Epithelial cell of esophagus (primary cell): ENCODE measurements at places on chromosomes 1 and 21.

DNA sequence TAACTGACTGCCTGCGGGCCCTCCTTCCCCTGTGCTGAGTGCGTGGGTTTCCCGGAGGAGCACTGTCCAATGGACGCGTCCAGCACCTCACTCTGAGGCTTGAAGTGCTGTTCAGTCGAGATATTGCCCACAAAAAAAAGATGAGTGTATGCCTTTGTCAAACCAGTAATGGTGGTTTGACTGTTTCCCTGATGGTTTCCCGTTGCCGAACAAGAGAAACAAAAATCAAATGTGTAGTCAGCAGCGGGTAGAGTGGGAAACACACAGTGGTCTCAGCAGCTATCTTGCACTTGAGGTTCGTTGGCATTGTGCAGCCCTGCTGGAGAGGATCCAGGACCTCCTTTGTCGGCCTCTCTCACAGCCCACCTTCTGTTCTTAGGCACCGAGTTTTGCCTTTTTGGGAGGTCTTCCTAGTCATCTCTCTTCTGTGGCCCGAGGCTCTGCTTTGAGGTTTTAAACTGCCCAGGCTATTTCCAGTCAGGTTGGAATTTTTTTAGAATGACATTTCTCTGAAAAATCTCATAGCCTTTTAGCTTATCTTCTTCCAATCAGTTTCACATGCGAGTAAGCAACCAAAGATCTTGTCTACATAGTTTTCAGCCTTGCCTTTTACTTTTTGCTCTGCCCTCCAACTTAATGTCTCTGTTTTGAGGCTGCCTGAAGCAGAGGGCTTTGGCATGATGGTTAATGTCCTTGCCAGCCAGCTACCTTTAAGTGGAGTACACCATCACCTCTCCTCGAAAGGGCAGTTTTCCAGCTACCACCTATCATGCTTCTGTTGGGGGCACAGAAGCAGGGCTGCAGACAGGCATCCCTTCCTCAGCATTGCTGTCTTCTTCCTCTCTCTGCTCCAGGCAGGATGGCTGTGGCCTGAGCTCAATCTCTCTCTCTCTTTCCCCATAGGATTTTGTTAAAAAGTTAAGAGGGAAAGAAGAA is 132.3 kb downstream of the URB2 start:
- no peak for DNase-seq

DNA sequence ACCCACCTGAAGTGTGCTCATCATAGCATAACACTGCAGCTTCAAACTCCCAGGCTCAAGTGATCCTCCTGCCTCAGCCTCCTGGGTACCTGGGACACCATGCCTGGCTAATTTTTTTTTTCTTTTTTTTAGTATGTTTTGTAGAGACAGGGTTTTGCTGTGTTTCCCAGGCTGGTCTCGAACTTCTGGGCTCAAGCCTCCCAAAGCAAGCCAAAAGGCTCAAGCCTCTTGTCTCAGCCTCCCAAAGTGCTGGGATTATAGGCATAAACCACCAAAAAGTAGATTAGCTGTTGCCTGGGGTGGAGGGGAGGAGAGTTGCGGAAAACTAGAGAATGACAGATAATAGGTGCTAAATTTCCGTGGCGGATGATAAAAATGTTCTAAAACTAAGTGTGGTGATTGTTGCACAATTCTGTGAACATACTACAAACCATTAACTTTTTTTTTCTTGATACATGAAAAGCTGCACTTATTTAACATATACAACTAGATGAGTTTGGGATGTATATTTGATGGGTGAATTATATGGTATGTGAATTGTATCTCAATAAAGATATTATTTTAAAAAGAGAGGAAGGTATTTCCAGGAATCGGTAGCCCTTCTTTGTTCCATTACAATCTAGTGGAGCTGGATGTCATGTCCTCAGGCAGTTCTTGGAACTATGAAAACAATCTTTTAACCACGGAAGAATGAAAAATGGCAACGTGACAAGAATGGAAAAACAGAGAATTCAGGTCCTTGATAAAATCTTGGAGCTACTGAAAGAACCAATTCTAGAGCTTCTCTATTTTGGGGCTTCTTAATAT is 27.3 kb upstream of the MED18 start:
- no peak for DNase-seq

- DNase-seq, result peak; percentile 73
Observed at GRCh38 chr1:59215766-59216291, 81.1 kb upstream of the FGGY start.

DNA sequence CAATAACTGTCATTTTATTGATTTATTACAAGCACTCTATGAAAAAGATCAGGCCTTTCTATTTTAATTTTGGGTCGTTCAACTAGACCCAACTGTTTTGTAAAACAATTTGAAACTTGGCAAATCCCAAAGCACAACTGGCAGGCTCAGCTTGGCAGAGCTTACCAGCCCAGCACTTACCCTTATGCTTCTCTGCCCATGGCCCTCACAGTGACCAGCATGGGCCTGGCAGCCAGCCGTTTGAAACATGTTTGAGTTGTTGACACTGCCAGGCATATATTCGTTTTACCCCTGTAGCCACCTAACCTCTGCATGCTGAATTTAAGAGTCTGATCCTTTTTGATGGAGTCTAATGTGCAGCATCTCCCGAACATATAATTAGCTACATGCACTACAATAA is 796.7 kb upstream of the ADGRL2 start:
- no peak for DNase-seq

DNA sequence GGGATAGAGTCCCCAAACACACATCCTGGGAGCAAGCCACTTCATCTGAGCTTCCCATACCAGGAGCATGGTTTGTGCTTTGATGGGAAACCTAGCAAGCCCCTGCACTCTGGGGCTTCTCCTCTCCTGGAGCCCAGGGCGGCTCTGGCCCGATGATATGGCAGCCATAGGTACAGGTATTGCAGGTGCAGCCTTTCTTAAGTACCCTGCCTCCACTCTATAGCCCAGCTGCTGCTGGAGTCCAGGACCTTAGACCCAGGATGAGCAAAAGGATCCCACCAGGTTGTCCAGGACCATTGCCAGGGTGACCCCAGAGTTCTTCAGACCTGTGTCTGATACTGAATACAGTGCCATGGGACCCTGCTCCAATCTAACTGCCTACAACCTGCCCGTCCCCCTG is 4.2 kb downstream of the C1orf226 start:
- DNase-seq, result no peak

DNA sequence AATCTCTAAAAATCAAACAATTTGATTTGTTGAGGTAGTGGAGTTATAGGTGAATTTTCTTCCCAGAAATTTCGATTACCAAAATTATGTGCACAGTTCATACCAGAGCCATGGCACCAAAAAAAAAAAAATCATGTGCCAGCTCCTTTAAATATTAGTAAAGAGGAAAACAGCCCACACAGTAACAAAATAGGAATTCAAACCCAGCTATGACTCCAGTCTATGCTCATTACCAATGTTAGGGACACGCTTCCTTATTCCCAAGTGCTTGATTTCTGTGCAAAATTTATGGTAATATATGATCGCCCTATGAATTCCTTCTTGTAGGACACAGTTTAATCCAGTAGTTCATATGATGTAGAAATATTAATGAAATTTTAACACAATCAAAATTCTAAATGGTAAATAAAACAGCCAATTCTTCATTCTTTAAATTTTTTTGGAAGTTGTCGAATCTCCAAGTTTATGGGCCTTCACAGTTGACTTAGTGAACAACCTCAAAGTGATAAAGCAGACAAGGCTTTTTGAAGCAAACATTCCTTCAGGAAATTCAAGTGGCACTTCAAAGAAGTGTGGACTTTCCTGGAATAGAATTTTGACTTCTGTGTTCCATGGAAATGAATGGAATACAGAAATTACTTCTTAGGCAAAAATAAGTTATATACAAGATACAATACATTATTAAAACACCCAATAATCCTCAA is 1.9 kb downstream of the TOR1AIP2 start:
- no peak for DNase-seq

DNA sequence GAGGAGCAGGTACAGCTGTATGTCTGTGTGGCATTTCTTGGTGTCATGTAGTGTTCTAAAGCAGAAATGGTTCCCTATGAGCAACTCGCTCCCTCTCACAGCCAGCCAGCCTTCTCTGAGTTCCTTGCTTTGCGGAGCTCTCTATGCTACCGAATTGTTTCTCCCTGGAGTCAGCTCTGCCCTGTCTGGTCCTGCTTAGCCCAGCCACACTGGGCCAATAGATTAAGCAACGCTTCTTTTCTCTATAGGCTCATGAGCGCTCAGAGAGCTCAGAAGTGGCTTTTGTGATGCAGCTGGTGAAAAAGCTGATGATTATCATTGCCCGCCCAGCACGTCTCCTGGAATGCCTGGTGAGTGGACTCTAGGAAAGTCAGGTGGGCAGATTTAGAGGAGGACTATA is 113.1 kb downstream of the PIK3R3 start:
- DNase-seq, result no peak

DNA sequence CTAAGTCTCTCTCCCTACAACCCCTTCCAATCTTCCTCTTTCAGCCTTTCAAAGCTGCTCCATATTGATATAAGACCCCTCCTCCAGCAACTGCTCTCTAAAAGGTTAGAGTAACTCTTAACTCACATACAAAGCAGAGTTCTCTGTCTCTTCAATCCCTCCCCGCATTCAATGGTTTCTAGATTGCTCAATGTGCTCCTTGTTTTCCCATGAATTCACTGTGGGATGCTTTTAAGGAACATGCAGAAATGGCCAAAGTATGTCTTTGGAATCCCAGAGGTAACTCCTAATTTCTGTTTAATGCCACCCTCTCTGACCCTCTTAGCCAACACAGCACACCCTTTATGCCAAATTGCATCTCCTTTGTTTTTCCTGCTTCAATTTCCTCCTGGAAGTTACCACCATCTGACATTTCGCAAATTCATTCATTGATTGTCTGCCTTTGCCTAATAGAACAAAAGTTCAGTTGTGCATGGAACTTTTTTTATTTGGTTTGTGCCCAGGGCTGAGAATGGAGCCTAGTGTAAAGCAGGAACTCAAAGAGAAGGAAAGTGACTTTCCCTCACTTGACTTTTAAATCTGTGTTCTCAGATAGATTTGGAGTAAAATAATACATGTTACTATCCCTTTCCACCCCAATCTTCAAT is 172.7 kb upstream of the C8B start:
- DNase-seq, result no peak

DNA sequence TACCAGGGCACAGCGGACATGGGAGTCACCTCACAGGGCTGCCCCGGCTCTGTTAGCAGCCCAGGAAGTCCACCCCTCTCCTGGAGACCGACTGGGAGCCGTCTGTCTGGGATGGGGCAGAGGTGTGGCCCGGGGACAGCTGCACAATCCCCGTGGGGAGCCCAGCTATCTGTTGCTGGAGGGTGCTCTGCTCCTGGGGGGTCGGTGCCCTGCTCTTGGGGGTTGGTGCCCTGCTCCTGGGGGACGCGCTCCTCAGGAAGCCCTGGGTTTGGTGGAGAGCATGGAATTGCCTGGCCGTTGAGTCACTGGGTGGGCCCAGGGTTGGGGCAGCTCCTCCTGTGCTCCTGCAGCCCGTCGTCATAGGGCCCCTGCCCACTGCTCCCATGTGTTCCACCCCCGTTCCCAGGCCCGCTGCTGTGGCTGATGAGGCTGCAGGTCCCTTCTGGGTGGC is 39.3 kb downstream of the AGPAT3 start:
- DNase-seq, result no peak

- DNase-seq, result no peak
Observed at GRCh38 chr21:15436031-15436430, 293.8 kb upstream of the USP25 start.

GRCh38 chr1:243500512-243500911 is 244.7 kb downstream of the SDCCAG8 start:
- DNase-seq, result no peak

DNA sequence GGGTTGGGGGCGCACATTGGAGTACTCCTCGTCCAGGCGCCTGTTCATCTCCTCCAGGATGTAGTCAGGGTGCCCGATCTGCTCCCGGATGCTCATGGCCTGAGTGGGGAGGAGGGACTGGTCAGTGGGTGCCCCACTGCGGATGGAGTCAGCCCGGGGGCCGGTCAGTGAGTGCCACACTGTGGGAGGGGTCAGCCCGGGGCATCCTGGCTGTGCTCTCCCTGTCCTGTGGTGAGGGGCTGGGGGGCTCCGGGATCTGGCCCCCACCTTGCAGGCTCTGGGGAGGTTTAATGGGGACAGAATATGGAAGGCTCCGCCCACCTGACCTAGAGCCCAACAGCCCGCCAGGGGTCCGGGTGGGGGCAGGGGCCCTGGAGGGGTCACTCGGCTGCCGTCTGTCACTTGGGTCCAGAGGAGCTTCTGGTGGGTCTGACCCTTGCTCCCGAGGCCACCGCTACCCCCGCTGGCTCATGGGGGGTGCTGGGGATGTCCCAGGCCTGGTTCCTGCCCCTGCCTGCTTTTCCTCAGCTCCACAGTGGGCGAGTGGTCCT is 8.8 kb downstream of the PRXL2B start:
- DNase-seq, result no peak

DNA sequence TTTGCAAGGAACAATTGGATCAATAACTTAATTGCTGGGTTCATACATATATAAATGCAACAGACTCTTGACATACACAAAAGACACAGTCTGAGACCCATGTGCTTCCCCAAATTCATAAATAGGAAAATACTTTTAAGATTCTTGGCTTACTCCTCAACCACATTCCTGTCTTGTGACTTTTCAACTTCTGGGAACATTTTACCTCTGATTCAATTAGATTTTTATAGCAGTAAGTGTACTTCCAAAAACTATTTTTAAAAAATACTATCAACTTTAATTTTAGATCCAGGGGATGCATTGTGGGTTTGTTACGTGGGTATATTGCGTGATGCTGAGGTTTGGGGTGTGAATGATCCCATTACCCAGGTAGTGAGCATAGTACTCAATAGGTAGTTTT is 406.7 kb downstream of the RPS6KC1 start:
- no peak for DNase-seq

GRCh38 chr1:3321559-3322449 is 132.7 kb upstream of the ARHGEF16 start:
- DNase-seq, result no peak

GRCh38 chr1:101407505-101408211 is 170.8 kb downstream of the S1PR1 start:
- no peak for DNase-seq

DNA sequence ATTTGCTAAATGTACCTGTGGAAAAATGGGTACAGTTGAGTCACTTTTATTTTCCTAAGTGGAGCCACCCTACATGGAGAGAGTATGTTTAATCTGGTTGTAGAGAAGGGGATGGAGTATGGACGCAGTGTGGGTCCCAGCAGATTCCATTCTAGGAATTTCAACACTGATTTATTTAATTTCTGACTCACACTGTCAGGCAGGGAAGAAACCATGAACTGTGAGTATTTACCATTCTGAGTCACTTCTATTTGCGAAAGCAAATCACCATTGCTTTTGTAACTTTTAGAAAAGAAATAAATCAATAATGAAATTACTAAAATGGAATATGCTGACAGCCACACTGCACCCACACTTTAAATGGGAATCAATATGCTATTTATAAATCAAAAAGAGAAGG is 339.0 kb downstream of the DSCAM start:
- DNase-seq, result peak; percentile 83

- peak; percentile 67 for DNase-seq
Observed at GRCh38 chr1:184974056-184974836, at the start of gene NIBAN1. TSS of gene NIBAN1 (minus strand) at chr1:184974508. CDS start at chr1:184974356, 152 bp downstream.
